Right cardiac atrium (tissue), 5 donors: ENCODE measurements at places on chromosomes 1 and 21. TPM values are rescaled to one million over a fixed set of nuclear protein-coding genes. Genes with fewer than 3 reads are reported as not detected.

DNA sequence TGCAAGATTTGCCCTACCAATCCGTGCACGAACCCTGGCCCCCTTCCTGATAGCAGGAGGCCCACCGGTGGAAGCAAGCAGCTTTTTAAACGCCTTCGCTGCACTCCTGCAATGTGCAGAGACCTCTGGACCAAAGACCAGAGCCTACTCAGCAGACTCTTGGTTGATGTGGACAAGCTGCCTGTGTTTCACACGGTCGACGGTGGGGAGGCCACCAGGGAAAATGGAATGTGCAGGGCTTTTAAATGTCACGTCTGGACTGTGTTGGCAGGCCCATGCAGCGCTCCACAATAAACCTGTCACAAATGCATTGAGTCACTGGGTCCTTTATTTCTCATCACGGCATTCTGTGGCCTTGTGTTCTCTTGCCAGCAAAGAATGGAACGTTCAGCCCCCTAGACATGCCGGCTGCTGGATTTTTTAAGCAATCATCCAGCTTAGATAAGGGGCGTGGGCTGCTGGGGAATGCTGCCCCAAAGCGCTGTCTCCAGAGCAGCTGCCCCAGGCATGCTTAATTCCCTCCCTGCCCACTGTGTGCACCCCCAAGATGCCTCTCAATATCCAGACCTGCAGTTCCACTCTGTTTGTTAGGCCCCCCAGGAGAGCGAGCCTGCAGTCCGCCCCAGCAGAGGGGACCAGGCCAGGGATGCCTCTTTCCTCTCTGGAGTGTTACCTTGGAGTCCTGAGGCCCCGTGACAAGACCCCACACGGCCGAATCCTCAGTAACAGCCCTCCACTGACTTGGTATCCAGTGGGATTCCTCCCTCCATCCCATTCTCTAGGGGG, 71.3 kb downstream of the ATP5PO start:
- peak; percentile 81 for DNase-seq

DNA sequence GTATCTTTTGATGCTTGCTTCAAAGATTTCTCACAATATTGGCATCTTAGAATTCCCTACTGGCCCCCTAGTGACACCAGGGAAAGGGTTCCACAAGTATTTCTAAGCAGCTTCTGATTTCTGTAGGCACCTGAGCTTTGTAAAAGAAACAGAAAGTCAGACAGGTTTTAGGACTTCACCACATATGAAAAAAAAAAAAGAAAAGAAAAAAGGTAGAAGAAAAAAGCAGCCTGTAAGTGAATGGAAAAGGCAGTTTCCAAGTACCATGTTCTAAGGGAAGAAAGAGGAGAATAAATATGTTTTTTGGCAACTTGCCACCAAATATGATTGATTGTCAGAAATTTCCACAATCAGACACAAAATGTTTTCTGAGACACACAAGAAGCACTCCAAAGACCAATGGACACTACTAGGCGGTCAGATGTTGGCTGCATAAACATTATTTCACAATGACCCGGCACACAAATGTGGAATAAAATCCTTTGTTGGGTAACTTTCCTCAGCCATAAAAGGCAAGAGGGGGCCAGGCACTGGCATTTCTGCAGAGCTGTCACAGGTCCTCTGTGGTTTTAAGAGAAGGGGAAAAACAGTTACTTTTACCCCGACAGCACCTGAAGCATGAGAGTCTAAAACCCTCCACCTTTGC, 12.7 kb upstream of the CPLANE2 start:
- DNase-seq = no peak

- peak; percentile 92 for DNase-seq
Observed at GRCh38 chr1:12477936-12478611, 139.9 kb downstream of the DHRS3 start.

GRCh38 chr1:213829780-213830179, 158.0 kb upstream of the PROX1 start:
- DNase-seq = no peak

GRCh38 chr1:200866521-200866920, 6.3 kb upstream of the GPR25 start:
- no peak for DNase-seq

GRCh38 chr21:28762357-28762735, 230.3 kb downstream of the LTN1 start:
- no peak for DNase-seq

DNA sequence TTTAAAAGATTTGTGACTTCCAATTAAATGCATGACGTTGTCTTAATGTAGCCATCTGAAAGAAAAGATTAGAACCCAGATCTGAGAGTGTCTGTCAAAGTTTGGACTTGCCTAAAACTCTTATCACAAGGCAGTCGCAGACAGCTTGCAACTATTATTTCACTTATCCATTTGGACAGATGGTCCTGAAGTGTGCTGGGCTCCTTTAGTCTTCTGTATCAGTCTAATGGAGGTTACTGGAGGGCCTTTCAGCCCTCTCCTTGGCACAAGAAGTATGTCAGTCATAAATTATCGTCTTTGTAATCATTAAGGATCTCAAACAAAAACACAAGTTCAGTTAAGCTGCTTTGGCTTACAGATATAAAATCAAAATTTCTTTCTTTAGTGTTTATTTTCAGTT, 15.5 kb downstream of the PROX1 start:
- DNase-seq = no peak

GRCh38 chr1:29502911-29503840, 266.9 kb downstream of the PTPRU start:
- DNase-seq = no peak

- DNase-seq = no peak
Observed at GRCh38 chr1:76352741-76353435, 278.3 kb downstream of the ST6GALNAC3 start.

GRCh38 chr1:110554871-110555801, 36.2 kb upstream of the KCNA10 start:
- peak; percentile 78 for DNase-seq

Gene KLHDC9
- 3.8 TPM for total RNA-seq

Gene TMEM81
- 3.4 TPM for total RNA-seq

Gene ZNF593OS
- total RNA-seq = not detected

Gene COL11A1
- not detected for total RNA-seq

Gene EPHA8
- not detected for total RNA-seq
